T47D (cell line): ENCODE measurements at places on chromosomes 7 and 10.

DNA sequence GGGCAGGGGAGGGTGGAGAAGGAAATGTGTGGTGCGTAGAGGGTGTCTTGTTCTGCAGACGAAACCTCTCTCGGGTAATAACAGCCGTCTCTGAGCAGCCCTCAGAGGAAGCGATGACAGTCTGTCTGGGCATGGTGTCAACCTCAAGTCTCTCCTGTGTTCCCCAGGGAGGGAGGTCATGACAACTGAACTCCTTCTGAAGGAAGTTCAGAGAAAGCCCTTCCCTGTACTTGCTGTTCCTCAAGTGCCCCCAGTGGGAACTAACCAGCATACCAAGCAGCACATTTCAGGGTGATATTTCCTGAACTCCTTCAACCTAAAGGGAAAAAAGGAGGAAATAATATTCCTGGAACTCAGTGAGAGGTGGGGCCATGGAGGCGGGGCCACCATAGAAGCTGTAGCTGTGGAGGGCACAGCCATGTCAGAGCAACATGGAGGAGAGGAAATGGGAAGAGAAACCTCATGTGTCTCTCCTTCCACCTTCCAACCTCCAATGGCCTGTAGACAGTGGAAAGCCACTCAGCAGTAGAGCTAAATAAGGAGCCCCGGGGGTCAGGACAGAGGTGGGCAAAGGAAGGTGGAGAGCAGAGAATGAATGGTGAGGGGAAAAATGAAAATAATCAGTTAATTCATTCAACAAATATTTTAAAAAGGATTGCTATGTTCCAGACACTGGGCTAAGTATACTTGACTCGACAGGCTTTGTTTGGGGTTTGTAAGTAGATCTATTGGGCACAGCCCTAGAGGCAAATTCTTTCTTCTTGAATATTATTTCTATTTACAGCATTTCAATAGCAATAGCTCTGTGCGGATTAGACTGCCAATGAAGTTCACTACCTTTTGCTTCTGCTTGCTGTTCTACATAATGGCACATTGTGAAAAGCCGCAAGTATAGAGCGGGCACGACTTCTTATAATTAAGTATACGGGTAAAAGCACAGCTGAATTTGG lies 61.0 kb upstream of the AOAH start:
- no peak for DNase-seq

DNA sequence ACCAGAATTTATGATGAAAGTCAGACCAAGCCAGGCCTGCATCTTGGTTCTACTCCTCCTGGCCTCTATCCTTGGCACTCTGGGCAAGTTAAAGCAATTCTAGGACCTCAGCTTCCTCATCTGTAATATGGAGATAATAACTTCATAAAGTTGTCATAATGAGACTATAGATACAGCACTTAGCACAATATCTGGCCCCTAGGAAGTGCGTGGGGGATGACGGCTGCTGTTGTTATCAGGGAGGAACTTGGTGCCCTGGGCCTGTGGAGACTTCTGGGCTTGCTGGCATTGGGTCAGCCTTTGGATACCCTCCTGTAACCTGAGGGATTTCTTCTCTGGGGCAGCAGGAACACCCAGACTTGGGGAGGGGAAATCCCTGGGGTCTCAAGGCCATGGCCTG lies 27.6 kb downstream of the PFKFB3 start:
- DNase-seq: no peak

DNA sequence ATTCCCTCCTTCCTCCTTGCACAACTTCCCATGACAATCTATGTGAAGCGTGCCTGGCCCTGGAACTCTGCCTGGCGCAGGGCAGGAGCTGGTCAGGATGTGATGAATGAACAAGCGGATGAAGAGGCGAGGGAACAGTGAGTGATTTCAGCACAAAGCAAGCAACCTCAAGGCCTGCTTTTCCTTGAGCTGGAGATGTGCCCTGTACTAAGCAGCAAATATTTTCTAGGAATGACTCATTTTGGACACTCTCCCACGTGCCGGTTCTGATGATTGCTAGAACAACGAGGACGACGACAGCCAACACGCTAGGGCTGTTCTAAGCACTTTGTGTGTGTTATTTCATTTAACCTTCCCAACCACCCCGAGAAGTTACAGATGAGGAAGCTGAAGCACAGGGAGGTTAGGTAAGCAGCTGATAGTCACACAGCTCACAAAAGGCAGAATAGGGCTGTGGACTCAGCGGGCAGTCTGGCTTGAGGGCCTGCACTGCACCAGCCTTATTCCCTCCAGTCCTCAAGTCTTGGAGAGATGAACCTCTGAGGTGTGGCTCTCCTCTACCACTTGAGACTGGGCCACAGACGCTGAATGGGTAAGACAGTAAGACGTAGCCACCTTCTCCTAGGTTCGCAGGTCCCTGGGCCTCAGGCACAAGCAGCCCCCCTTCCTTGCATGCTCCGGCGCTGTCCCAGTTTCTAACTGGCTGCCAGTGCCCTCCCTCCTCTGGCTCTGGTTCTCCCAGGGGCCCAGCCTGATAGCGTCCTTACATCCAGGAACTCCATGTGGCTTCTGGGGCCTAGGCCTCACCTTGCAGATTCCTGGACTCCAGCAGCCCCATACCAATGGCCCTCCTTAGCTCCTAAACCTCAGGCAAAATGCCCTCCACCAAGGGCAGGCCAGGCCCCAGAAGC lies 59.0 kb downstream of the YKT6 start:
- no peak for DNase-seq

DNA sequence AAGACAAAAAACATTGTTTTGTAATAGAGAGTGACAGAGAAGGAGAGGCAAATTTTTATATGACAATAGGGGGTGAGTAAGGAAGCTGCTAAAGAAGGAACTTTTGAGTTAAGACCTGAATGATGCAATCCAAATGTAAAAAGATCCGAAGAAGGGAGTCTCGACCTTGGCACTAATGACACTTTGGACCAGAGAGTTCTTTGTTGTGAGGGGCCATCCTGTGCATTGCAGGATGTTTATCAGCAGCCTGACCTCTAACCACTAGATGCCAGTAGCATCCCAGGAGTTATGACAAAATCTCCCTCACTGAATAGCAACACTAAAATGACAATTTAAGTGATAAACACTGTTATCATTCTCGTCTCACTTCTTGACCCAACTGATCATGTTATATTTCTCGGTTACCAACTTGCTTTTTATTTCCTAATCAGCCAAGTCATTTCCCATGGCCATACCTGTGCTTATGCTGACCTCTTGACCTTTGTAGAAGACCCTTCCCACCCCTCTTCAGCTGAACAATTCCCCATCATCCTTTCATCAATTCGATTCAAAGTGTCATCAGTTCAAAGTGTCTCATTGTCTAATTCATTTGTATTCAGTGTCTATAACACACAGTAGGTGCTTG lies 30.0 kb downstream of the DGKI start:
- DNase-seq: no peak
